Stimulated activated CD8-positive, alpha-beta memory T cell treated with anti-CD3 and anti-CD28 coated beads, Interleukin-7, amount 100 ng/mL, for 4 hours (primary cell): ENCODE measurements at places on chromosomes 5 and 9.

DNA sequence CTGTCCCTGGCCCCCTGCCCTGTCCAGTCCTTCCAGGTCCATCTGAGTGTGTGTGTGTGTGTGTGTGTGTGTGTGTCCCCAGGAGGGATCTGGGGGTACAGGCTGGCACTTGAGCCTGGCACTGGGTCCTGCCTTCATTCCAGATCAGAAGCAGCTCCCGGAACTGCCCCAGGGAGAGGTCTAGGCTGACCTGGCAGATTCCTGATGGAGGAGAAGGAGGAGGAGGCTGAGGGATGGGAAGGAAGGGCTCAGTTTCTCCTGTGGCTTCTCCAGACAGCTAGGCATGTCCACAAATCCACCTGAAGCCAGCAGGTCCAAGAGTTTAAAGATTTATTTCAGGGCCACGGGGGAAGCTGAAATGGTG lies 328 bp downstream of the NDST1 start:
- no peak for DNase-seq

DNA sequence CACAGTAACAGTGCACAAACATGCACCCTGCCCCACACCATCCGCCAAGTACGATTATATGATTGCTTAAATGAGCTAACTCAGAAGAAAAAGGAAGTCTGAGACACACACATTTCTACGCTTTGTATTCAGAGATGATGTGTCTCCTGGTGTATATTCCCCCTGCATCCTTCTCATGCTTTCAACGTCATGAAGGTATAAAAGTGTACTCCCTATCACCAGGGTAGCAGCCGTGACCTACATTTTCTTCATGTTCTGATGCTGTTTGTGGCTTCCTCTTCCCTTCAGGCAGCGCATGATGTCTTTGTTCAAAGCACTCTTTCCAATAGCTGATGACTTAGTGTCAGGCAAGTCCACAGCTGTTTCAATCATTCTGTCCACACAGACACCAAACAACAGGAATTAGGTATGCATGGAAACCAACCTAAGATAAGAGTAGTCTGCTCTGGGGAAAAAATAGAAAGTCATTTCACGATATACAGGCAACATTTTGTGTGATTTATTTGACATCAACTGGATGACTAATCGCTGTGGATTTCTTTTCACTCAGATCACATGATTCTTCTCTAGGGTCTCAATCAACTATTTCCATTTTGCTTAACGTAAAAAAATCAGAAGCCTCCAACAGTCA lies 269.4 kb upstream of the PTGER4 start:
- peak; percentile 46 for DNase-seq

- DNase-seq = no peak
Observed at GRCh38 chr5:23223846-23224245, 283.6 kb upstream of the PRDM9 start.

- no peak for DNase-seq
Observed at GRCh38 chr5:71483355-71483754, 27.9 kb downstream of the BDP1 start.

DNA sequence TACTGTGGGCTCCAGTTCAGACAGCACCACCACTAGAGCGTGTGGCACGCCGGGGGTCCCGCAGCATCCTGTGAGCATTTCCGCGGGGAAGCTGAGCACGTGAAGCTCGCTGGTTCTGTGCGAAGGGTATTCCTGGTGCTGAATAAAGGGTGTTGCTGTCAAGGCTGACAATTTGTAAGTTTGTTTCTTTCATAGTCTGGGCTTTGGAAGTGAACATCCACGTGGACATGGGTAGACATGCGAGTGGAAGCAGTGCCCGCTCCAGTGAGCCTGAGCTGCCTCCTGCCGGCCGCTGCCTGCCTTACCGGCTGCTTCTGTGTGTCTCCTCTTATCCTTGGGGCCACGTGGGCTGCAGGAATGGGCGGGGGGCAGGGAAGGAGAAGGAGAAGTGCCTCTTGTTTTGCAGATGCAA lies 14.7 kb downstream of the NDUFS6 start:
- DNase-seq = no peak

DNA sequence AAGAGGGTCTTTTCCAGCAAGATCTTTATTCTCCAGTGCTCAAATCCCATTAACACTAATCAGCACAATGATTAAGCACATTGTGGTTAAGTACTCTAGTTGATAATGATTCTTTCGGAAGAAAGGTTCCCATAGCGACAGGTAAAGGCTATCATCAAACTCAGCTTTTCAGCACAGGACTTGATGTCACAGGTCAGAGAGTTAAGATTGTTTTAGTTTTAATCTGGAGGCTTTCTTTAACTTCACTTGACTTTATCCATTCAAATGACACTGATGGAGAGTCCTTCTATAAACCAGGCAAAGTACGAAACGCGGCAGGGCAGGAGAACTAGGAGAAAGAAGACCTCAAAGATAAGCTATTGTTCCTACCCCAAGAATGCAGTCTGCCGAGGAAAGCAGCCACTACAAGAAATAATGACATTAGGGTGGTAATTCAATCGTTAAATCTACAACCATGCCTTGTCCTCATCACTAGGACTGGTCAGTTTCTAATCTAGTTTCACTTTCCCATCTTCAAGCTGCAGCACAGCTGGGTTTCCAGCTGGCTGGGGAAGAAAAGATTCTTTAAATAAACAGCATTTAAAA lies 4.6 kb downstream of the NRG2 start:
- DNase-seq = no peak

GRCh38 chr5:157563373-157563928 lies 12.1 kb downstream of the ADAM19 start:
- no peak for DNase-seq

DNA sequence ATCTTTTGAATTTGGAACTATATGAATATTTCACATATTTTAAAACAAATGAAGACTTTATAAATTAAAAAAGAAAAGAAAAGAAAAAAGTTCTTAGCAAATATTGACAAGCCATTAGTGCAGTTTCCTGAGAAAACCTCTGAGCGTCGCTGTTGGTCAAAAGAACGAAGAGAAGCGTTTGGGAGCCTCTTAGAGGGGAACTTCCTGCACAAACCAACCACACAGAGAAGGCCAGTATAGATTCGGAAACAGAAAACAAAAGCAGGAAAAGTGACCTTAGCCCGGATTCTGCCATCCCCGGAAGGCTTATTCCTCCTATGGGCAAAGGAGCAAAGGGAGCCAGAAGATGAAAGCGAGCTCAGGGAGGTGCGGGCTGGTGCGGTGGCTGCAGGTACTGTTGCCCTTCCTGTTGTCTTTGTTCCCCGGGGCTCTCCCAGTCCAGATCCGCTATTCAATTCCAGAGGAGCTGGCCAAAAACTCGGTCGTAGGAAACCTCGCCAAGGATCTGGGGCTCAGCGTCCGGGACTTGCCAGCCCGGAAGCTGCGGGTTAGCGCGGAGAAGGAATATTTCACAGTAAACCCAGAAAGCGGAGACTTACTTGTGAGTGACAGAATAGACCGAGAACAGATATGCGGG lies at the start of gene PCDHGB2:
Gene PCDHGB2 (plus strand): TSS at position 205 of the 637 bp plus-strand sequence. CDS start 142 bp downstream, at position 347.
- DNase-seq = no peak

DNA sequence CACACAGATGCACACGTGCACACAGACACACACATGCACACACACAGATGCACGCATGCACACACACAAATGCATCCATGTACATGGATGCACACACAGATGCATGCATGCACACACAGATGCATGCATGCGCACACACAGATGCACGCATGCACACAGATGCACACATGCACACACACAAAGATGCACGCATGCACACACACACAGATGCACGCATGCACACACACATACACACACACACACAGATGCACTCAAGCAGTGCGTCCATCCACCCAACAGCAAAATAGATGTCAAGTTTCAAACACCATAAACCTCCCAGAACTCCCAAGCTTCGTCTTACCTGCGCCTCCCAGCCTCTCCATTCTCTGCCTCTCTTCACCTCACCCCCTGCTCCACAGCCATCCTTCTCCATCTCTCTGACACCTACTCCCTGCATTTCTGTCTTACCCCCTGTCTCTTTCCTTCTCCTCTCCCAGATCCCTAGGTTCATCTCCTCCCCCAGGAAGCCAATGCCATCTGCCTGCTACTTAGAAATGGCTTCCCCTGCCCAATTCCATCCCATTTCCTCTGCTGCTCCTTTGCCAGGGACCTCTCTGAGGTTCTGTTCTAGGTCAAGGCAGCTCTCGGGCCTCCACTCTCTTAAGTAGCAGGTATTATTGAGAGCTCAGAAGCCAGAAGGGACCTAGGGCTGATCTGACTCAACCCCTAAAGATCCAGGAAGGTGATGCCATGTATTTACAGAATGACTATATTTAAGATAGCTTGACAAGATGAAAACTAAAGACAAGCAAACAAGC lies 297.2 kb downstream of the MED10 start:
- DNase-seq = no peak

DNA sequence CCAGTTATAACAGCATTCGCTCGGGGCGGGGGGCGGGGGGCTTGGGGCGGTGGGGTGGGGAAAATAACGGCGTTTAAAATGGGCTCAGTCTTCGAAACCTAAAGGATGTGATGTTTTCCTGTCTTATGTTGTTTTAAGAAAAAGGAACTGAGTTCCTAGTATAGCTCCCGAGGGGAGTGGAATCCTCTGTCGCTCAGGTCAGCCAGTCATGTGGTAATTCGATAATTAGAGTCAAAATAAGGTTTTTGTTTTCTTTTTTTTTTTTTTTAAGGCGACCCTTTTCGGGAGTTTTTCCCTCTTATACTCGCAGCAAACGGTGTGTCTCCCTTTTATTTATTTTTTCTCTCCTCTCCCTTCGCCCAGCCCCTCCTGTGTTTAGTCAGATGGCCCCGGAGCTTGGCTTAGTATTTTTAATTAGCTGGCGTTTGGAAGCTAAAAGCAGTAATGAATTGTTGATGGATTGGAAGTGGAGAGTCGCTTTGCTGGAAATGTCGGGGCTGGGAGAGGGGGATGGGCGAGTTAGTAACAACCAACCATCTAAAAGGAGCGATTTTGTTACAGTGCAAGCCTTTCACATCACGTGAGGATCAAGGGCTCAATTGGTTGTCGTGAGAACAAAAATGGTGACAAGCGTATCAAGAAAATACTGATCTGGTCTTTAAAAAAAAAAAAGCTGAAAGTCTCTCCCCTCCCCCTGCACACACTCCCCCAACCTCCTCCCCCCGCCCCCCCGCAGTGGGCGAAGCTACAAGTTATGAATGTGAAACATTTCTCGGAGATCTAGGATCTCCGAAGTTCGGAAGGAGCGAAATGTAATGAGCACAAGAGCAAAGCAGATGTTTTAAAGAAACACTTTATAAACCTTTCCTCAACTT lies 714 bp upstream of the ZNF608 start:
- DNase-seq = no peak

DNA sequence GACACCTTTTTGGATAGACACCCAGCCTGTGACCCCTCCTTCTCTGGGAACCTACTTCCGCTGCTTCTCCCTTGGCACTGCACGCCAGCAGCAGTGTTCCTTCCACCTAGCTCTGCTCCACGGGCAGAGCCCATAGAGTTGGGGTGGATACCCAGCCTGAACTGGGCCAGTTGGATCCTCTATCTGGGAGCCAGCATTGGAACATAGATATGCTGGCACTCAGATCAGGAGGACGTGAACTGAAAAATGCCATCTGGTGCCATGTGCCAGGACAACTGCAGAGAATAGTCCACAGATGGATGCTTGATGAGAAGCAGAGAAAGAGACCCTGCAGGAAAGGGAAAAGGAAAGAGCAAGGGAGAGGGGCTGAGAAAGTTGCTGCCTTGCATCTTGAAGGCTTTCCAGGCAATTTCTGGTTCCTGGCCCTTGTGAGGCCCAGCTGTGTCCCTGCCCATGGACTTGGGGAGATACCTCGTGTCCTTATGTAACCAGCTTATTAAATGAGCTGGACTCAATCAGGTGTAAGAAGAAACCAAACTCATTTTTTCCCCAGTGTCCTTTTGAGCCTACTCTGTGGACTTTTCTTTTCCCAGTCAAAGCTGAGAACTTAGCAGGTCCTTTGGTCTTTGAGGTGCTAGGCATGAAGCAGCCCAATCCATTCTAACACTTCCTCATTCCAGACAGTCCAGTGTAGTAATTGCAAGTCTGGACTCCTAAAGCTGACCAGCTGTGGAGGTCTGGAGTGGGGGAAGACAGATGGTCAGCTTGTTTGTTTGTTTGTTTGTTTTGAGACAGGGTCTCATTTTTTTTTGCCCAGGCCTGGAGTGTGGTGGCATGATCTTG lies 39.1 kb downstream of the ANGPTL2 start:
- no peak for DNase-seq

DNA sequence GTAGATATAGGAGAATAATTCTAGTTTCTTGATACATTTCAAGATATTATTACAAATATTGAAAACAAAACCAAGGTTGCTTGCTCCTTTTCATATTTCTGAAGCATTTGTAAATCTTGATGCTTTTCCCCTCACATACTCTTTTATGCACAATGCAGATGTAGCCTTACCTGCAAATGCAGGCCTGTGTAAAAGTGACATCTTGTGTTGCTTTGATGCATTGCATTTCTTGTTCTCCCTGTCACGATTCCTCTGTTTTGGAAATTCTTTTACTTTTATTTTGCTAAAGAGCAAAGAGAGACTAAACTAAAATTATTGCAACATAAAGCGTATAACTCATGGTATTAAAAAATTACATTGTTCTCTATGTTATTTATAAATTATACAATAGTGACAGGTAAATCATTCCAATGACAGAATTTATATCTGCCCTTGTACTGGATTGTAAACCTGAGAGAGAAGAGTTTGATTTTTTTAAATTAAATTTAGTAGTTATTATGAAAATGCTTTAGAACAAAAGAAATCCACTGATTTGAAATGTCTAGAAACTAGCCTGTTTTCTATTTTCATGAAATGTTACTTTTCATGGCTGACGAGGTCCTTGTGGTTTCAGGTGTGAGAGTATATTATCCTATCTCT lies 970.0 kb downstream of the MAT2B start:
- DNase-seq = no peak

DNA sequence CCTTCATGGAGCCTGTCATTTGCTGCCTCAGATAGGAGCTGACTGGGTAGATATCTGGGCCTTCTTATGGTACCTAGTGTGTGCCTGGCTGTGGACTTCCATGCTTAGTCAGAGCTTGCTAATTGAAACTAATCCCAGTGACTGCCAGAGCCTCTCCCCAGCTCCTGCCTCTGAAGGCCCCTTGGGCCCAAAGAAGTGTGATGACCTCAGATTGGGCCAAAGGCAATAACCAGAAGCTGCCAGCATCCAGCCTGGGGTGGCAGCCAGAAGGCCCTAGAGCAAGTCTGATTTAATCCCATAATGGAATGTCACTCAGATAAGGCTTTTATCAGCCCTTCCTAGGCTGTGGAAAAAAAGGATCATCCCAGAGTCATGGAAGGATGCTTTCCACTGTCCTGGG lies 17.1 kb upstream of the CDC23 start:
- no peak for DNase-seq

DNA sequence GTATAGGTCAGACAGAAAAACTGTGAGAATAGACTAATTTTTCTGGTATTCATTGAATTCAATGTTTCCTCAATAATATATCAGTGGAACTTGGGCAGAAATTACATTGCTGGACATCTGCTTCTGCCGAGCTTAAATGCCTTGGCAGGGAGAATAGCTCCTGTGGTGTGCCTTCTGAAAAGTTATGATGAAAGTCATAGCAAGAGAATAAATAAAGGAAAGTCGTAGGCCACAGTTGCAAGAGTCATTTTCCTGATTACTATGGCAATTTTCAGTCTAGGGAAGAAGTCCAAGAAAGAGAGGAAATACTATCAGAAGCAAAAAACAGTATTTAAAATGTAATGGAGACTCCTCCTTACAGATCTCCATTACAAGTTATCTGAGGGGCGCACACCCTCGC lies 1596.1 kb upstream of the WWC1 start:
- no peak for DNase-seq

- DNase-seq = no peak
Observed at GRCh38 chr5:15647251-15647650, 147.3 kb downstream of the FBXL7 start.
